Type B pancreatic cell (in vitro differentiated cells): ENCODE measurements at places on chromosomes 16 and 17. TPM values are rescaled to one million over a fixed set of nuclear protein-coding genes. Genes with fewer than 3 reads are reported as not detected.

DOC2A gene
- 6.9 and 9.7 TPM in 2 replicates for total RNA-seq

RNU2-1 gene
- total RNA-seq: 3,940 and 6,478 TPM in 2 replicates

SLFN12L gene
- total RNA-seq: not detected in 2 replicates

MT4 gene
- total RNA-seq: not detected in 2 replicates

SLC6A2 gene
- total RNA-seq: 5.7 and 12.7 TPM in 2 replicates

GPT2 gene
- 28.6 and 47.8 TPM in 2 replicates for total RNA-seq

EPX gene
- total RNA-seq: not detected in 2 replicates

GGA2 gene
- 63.3 and 105 TPM in 2 replicates for total RNA-seq

AGRP gene
- not detected in 2 replicates for total RNA-seq

NDRG4 gene
- total RNA-seq: 23.7 and 42.9 TPM in 2 replicates

CMTM2 gene
- total RNA-seq: 0.41 TPM in 1 of 2 replicates, not detected in the other
